ENCODE measurements at places on chromosomes 16 and 17.

GRCh38 chr17:31357091-31357490 is 34.4 kb upstream of the RAB11FIP4 start:
- no peak for DNase-seq

- no peak for DNase-seq
Measured at GRCh38 chr16:88346680-88347505, 35.9 kb upstream of the ZNF469 start.

DNA sequence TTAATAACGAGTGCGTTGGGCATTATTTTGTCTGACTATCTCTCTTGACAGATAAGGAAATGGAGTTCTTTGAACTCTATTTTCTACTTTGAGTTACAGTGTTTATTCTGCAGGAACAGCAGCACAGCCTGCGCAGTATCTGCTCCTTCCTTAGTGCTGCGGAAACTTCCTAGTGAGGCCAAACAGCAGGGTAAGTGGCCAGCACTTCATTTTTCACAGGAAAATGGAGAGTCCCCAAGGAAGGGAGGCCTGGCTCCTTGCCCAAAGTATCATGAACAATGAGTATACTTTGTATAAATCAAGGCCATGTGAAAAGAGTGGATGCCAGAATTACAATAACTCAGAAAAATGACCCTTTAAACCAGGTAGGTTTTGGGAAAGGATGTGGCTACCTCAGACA is 140.6 kb downstream of the VPS53 start:
- no peak for DNase-seq

GRCh38 chr16:79599256-79599836 is 1.2 kb downstream of the MAF start:
- DNase-seq = no peak

GRCh38 chr16:68351991-68352431 is 41.2 kb downstream of the PRMT7 start:
- no peak for DNase-seq

DNA sequence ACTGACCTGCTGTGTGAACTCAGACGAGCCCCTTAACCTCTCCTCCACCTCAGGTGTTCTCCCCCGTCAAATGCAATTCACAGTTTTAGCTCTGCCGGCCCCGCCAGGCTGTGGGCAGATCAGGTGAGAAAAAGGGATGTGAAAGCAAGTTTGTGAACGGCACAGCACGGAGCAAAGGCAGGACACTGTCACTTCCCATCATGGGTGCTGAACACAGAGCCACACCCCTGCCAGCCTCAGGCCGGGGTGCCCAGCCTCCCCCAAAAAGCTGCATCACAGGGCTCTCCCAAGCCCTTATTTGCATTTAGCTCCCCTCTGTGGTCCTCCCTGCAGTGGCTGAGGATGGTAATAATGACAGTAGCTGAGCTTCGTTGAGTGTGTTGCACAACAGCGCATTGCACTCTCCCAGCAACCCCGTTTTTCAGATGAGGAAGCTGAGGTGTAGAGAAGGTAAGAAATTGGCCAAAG is 88.8 kb upstream of the TNRC6C start:
- no peak for DNase-seq

- no peak for DNase-seq
Measured at GRCh38 chr17:43431714-43432523, 33.1 kb downstream of the ARL4D start.

GRCh38 chr17:74235040-74235581 is 21.7 kb downstream of the TTYH2 start:
- no peak for DNase-seq

DNA sequence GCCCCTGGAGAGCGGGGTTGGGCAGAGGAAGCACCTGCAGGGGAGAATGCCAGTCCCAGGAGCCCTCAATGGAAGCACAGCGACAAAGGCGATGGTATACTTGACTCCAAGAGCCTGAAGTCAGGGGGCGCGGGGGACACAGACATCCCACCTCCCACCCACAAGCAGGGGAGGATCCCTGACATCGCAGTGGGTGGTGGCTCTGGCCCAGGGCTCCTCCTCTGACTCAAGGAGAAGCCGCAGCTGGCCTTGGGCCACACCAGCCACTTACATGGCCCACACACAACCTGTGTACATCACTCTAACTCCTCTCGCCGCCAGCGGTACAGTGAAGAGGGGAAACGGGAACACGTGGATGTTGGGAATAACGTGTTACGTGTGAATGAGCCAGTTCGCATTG is 44.3 kb downstream of the FZD2 start:
- DNase-seq = no peak

DNA sequence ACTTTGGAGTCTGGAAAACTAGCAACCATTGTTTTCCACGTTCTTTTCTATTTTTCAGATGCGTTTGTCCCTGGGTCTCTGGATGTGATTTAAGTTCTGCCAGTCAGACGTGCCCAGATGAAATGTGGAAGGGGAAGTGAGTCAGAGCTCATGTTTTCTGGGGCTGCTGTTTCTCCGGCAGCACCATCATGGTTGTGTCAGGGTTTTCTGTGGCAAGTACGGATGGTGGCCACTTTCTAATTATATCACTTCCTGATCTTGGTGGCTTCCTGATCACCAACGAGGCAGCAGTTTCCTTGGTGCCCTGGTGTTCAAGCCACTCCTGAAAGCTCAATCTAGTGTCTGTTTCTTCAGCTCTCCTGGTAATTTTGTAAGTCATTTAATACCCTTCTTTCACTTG is 31.4 kb upstream of the PMFBP1 start:
- DNase-seq = no peak

- no peak for DNase-seq
Measured at GRCh38 chr17:73538445-73538844, 105.8 kb downstream of the SDK2 start.

DNA sequence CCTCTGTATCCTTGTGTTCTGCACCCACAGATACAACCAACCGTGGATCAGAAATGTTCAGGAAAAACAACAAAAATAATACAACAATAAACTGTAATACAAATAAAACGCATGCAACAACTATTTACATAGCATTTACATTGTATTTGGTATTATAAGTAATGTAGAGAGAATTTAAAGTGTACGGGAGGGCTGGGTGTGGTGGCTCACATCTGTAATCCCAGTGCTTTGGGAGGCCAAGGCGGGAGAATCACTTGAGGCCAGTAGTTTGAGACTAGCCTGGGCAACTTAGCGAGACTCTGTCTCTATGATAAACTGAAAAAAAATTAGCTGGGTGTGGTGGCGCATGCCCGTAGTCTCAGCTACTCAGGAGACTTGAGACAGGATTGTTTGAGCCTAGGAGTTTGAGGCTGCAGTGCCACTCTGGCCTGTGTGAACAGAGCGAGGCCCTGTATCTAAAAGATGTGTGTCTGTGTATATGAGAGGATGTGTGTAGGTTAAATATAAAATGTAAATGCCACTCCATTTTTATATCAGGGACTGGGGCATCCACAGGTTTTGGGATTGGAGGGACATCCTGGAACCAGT is 13.3 kb downstream of the SEC14L1 start:
- no peak for DNase-seq

- no peak for DNase-seq
Measured at GRCh38 chr17:35001549-35001948, 21.2 kb downstream of the LIG3 start.

DNA sequence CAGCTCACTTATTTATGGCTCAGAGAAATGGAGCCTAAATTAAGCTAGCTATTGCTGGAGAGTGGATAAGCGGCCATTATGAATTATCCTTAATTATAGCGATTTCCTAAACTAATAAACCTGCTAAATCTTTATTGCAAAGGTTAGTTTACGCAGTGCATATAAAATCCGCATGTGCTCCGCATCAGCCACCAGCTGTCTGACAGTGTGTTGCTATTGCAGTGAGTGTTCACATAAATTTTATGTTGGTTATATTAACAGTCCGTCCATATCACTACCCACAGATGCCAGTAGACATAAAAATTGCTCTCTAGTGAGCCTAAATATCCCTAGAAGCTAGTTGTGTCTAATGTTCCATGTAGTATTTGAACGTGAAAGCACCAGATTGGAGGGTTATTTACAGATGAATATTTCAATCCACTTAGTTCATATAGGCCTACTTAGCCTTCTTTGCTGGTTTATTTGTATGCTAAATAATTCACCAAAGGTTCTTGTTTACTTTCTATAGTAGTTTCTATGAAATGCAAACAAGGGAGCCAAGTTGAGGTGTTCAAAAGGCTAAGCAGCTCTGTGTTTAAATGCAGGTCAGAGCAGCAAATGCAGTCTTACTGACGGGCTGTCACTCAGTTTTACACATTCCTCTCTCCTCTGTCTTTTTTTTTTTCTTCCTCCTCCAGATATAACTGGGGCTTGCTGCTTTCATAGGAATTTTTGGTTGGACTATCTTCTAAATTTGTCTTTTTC is 219.1 kb downstream of the IRX3 start:
- no peak for DNase-seq

DNA sequence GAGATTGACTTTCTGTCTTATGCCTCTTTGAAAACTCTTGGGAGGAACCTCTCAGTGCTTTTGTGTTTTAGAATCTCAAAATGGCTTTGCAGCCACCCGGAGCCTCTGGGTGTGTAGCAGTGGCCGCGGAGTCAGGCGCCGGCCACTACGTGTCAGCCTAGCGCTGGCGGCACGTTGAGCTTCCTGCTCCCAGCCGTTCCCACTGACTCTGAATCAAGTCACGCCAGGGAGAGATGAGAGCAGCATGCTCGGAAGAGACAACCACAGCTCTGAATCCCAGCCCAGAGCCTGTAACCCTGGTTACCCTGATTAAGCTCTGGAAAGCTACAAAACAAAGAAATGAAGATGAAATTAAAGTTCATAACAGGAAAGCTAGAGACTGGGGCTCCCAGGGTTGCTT is 97.4 kb upstream of the CACNG5 start:
- DNase-seq = no peak

DNA sequence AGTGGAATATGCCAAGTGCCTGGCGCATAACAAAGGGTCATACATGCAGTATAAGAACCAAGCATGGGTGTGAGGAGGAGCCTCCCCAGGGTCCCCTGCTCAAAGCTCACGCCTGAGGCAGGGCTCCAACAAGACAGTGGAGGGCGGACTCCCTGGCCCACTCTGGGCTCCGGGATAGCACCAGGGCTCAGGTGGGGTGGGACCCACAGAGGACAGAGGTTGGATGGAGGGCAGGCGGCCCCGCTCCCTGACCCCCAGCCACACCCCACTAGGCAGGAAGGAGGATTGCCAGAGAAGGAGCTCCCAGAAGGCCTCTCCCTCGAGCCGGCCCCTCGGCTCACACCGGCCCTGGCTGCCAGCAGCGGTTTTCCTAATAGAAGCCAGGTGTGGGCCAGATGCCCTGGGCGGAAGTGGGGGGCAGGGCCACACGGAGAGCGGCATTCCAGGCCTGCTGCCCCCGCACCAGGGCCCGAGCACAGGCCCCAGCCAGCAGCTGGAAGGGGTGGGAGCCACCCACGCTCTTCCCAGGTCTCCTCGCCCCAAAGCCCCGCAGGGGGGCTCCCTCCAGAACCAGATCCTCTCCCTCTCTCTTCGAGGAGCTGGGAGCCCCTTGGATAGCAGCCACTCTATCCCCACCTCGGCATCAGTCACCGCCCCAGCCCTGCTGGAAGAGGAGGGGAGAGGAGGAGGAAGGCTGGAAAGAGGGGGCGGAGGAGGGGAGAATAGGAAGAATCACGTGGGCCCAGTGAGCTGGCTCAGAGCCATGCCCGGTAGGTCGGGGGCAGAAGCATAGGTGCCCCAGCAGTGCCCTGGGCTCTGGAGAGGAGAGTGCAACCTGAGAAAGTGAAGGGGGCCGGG is 21.0 kb downstream of the VASN start:
- DNase-seq = no peak

DNA sequence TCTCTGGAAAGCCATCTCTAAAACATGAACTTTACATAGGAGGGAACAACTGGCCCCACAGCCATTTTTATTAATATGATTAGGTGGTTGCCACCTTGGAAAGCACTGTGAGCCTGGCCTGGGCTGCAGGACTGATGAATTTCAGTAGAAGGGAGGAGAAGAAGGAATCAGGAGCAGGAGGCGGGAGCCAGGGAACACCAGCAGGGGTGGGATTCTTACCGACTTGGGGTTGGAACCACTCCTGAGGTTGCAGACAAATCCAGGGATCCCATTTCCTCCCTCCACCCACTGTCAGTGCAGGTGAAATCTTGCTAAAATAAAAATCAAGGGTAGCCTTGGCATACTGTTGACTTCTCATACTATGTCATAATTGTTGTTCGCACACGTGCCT is 16.9 kb upstream of the MAP3K14 start:
- DNase-seq = no peak

DNA sequence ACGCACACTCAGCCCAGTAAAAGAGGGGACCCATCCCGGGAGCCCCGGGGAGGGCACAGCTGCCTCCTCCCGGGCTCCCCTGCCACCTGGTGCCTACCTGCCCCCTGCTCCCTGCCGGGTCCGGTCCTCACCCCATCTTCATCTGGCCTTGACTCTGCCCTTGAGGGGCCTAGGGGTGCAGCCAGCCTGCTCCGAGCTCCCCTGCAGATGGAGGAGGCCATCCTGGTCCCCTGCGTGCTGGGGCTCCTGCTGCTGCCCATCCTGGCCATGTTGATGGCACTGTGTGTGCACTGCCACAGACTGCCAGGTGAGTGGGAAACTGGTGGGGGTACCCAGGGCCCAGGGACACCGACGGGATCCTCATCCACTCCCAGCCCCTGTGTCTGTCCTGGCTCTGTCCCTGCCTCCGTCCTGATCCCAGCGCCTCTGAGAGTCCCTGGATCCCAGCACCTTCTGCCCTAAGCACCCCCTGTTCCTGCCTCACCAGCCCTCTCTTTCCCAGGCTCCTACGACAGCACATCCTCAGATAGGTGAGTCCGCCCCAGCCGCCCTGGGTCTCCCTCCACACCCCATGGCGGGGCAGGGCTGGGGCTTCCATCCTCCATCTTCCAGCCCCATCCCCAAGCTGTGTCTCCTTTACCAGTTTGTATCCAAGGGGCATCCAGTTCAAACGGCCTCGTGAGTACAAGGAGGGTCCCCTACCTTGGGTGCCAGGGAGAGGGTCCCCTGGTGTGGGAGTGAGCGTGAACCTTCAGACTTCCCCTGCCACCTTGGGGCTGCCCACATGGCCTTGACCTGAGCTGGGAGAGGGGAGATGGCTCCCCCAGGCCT is 574 bp downstream of the LAT start:
- DNase-seq = no peak

- DNase-seq = no peak
Measured at GRCh38 chr17:19242323-19242722, 5.2 kb downstream of the EPN2 start.

DNA sequence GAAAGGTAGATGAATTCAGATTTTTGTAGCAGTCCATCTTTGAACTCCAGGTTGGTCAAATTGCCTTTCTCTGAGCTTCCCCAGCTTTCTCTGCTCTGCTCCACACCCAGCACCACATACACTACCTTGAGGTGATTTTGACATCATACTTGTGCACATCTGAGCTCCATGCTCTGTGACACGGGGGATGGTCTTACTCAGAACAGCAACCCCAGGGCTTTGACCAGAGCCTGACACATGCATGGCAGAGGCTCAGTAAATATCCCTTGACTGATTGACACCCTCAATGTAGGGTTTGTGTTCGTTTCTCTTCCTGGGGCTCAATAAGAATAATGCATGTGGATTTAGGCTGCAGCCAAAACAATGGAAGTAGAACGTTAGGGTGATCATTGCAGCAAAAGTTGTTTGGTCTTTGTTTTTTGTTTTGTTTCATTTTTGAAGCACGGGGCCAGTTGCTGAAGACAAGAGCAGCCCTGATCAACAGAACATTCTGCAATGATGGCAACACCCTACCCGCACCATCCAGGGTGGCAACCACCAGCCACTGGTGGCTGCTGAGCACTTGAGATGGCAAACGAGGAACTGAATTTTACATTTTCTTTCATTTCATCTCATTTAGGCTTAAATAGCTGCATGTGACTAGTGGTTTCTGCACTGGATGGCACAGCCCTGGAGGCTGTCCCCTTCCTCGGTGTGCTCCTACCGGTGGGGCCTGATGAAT is 224.8 kb upstream of the TNRC6C start:
- DNase-seq = no peak

- no peak for DNase-seq
Measured at GRCh38 chr16:69109486-69110270, 4.2 kb downstream of the HAS3 start.
